ENCODE measurements at places on chromosomes 5 and 9.

- DNase-seq, result no peak
Measured at GRCh38 chr9:127079446-127080140, 42.8 kb downstream of the ANGPTL2 start.

DNA sequence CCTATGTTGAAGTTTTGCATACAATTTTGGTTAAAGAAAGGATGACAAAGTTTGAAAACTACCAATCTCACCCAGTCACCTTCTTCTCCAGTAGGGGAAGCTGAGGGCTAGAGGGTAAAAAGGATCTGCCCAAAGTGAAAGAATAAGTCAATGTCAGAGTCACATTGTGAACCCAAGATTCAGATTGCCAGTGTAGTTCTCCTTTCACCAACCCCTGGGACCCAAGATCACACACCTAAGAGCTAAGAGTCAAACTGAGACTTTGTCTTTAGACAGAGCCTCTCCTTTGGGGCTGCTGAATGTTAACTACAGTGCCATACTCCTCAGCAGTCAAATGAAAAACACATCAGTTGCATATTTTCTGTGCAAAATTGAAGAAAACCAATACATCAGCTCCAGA lies 210.6 kb downstream of the ATP10B start:
- no peak for DNase-seq

GRCh38 chr5:74401946-74402320 lies 238.6 kb downstream of the ENC1 start:
- no peak for DNase-seq

- no peak for DNase-seq
Measured at GRCh38 chr5:120507800-120508463, 43.8 kb downstream of the PRR16 start.

GRCh38 chr9:36796671-36797419 lies 224.2 kb downstream of the MELK start:
- no peak for DNase-seq

GRCh38 chr5:122674385-122674784 lies 100.5 kb upstream of the SNX2 start:
- DNase-seq, result no peak

- DNase-seq, result no peak
Measured at GRCh38 chr5:139884144-139884543, 88.5 kb downstream of the PSD2 start.

DNA sequence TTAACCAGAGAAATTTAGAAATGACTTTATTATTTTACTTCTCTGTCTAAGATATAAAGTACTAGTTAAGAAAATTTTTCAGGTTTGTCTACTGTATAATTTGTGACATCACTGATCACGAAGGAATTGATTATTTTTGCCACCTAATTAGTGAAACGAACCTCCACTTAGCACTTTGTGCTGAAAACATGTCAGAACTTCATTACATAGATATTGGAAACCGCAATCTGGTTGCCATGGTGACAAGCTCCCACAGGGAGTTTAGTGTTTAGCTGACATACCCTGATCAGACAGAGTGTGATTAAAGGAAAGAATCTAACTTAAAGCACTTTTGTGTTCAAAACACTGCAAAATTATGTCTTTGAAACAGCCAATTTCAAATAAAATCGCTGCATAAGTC lies 668.4 kb upstream of the CCNG1 start:
- DNase-seq, result no peak

DNA sequence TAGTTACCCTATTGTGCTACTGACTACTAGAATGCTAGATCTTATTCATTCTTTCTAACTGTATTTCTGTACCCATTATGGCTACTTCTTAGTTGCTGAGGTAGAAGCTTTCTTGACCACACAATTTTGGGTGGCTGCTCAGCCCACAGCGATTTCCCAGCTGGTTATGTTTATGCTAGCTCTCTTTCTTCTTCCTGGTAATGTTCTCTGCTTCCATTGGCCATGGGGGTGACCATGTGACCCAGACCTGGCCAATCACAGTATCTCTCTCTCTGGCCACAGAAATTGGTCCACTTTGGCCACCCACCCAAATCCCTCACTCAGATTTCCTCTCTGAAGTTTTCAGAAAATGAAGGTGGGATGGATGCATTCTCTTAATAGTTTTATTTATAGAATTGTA lies 427.9 kb upstream of the CLINT1 start:
- no peak for DNase-seq

DNA sequence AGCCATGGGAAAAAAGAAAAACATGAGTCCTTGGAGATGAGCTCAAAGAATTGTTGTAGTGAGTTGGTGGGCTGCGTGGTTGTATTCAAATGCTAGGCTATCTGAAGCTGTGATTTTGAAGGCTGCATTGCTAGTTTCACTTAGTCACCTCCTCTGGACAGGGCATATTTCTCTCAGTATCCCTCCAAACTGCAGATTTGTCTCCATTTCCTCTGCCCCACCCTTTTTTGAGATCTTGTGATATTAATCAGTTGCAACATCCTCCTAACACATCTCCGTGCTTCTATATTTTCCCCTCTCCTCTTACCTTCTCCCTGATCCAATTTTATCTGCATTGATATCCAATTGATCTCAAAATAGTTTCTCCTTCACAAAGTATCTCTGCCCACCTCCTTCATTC lies 1048.0 kb upstream of the WWC1 start:
- no peak for DNase-seq

DNA sequence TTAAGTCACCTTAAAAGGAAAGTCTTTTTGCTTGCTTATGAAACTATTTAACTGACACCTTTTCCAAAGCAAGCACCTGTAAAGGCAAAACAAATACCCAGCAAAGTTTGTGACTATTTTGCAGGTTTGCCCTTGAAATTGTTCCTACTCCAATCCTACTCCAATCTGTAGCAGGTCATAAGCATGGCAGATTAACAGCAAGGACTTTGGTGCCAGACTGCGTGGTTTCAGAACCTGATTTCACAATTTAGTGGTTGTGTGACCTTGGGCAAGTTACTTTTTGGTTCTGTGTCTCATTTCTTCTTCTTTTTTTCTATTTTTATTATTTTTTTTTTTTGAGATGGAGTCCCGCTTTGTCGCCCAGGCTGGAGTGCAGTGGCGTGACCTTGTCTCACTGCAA lies 282.1 kb downstream of the RFX3 start:
- no peak for DNase-seq

- no peak for DNase-seq
Measured at GRCh38 chr5:127216898-127217675, 73.5 kb upstream of the MEGF10 start.

DNA sequence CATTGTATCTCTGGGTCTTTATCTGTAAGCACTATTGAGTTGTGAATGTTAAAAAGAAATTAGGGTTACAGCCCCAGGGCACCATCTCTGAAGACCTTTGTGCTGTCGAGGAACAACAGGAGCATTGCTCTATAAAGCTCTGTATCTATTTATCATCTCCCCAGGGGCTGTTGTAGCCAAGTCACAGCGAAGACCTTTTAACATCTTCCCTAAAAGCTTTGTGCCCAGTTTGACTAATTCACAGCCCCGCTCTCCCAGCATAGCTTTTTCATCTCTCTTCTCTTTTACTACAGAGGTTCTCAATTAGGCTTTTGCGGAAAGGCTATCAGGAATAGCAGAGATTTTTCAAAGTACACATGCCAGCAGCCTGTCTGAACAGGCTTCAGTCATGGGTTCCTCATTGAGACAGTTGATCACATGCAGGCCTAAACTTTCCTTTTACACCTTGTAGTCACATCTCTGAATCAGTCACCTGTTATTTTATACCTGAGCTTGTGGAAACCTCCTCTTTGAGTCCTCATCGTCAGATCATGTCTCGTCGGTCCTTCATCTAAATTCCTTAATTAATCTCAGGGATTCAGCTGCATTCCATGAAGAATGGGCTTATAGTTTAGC lies 140.5 kb downstream of the NPR3 start:
- no peak for DNase-seq

DNA sequence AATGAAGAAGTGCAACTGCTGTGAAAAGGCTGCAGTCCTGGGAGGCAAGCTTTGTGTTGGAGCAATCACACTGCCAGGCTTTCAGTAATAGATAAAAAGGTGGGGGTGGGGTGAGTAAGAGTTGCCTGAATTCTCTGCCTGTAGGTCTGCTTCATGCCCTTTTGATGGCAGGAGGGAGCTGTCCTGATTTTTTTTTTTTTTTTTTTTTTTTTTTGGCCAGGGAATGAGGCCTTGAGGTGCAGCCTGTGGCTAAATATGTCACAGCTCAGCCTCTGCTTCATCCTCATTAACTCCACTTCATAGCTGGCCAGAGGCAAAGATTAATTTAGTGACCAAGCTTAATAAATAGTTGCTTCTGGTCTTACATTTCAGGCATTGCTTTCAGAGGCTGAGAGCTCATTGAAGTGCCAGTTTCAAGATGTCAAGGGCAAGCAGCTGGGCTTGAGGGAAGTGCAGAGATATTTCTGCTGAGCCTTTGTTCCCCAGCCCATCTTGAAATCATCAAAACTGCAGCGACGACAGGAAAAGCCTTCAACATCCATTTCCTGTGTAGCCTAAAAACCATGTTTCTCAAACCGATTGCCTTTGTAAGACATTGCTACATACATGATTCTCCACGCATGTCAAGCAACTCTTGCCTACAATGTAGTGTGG lies 134.7 kb downstream of the MACIR start:
- DNase-seq, result no peak

DNA sequence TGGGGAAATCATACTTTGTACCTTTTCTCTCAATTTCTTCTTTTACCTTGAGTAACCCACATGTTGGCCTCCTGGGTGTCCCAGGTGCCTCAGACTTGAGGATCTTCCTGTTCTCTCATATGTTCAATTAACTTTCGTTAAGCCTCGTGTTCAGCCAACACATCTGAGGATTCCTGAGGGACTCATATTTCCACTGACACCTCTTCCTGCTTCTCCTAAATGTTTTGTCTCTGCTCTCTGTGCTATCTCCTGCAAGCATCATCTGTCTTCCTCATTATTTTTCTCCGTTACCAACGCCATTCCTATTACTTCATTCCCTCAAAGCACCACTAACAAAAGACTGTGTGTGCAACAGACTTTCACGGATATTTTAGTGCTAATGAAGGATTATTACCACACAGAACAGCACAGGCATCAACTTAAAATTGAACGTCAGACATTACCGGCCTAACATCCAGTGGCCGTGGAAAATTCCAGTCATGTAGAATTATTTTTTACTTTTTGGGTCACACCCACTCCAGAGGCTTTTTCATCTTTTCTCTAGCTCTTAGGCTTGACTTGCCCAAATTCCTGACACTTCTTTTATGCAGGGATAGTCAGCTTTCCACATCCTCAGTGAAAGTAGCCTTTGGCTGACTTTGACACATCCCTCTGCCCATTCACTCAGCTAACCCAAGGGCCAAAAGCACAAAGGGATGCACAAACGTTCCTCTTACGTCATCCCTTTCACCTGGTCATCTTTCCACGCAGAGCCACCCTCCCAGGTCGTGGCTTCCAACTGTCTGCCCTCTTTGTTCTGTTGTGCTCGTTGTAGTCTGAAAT lies 46.0 kb upstream of the OSMR start:
- no peak for DNase-seq

DNA sequence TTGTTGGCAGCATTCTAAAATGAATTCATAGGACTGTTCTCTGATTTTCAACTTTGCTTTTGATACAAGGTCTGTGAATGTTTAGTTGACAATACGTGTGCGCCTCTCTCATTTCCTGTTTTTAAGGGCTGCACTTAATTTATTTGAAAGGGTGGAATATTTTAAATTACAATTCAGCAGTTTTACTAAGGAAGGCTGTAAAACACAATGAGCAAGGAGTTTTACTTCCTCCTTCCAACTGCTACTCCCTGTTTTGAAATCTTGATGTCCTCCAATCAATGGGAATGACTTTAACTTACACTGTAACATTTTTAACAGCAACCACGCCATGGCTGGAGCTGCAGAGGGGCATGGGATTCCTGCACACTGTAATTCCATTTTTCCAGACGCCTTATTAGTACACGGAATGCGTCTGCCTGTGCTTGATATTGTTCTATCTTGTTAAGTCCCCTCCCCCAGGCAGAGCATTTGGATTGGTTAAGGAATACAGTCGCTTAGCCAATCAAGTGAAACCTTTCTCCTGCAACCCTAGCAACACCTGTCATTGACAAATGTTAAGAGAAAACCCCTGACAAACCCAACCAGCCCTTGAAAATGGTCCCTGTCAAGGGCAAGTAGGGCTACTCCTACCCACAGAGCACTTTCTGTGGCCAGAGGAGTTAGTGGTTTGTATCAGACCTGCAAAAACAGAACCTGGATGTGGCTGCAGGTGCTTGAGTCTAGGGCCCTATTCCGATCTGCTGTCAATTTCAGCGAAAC lies 12.5 kb upstream of the ZSWIM6 start:
- peak; percentile 14 for DNase-seq

DNA sequence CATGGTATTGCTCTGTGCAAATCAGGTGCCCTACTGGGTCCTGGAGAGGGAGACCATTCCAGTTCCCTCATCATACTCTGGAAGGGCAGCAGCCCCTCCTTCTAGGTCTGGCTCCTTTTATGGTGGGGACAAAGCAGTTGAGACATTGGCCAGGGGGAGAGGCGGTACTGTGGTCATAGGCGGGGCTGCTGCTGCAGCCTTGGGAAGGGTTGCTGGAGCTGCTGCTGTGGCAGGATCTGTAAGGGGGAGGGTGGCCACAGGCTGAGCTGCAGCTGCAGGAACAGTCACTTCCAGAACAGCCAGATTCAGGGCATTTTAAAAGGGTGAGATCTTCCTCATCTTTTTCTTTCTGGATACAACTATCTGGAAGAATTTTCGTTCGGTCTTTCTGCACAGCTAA lies 233.0 kb upstream of the SGCD start:
- DNase-seq, result no peak

DNA sequence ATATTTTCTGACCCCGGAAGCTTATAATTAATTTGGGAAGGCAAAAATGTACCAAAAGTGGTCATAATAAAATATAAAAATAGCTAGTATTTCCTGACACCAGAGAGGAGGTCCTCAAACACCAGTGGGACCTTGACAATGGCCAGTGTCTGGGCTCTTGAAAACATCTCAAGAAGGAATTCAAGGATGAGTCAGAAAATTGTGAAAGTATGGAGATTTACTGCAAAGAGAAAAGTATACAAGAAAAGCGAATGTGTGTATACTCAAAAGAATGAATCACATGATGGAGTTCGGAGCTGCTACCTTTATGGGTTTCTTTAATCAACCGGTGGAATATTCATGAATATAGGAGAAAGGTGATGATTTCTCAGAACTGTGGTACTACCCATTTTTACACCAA lies 1709.0 kb upstream of the WWC1 start:
- no peak for DNase-seq

DNA sequence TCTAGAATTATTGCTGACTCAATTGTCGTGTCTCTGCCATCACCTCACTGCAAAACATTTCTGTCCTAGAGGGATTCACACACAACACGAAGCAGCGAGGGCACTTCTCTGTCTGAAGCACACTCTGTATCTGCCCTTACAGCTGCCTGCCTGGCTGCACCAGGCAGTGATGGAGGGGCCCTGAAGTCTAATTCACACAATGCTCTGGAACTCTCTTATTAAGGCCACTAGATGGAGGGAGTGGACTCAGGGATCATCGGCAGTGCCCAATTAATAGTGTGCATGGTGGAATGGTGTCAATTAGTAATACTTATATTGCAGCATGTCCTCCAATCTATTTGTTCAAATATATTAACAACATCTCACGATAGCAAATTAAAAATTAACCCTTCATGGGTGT lies 157.5 kb upstream of the MAP1B start:
- no peak for DNase-seq
